ENCODE measurements at places on chromosomes 4 and X.

DNA sequence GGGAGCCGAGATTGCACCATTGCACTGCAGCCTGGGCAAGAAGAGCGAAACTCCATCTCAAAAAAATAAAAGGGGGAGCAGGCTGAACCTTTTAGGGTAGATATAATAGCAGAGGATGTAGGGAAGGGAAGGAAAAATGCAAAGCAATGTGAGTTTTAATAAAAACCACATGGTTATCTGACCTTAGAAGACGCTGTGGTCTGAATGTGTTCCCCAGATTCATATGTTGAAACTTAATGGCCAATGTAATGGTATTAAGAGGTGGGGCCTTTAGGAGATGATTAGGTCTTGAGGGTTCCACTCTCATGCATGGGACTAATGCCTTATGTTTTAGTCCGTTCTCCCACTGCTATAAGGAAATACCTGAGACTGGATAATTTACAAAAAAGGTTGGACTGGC, 114.1 kb upstream of the STX18 start:
- no peak for DNase-seq

DNA sequence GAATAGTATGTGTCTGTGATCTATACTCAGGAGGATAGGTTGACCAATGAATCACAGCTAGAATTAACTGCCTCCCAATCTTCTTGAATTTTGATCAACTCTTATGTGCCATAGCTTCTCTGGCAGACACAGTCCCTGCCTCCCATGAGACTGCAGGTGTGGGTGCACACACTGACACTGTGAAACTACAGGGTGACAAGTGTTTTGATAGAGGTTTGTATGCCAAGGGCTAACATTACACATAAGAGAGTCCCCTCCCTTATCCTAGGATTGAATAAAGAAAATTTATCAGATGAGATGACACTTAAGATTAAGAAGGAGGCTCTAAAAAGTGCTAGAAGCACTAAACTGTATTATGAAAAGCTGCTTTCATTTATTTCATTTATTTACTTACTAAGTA, 218.4 kb upstream of the BMP3 start:
- no peak for DNase-seq

DNA sequence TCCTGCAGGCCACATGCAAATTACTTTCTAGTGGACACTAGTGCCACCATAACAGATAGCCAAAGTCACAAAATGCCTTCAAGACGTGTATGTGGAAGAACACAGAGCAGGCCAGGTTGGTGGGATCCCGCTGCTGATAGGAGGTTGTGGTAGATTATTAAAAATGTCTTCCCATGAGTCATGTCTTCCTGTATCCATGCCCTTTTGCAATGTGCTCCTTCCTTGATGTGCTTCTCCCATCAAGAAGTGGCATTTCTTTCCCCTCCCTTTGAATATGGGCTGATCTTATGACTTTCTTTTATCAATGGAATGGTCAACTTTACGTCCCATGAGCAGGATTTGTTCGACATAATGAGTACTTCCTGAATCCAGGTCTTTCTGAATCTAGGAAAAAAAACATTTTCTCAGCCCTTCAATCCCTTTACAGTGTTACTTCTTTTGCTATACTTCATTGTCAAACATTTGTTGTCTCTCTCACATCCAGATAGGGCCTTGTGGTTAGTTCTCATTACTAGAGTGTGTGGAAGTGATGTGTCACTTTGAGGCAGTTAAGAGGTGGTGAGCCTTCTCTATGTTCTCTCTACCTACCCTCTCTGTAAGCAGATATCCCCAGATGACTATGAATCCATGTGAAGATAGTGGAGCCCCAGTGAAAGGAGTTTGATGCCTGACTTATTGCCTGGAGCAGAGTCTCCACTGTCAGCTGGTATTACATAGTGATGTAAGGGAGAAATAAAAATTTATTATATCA, 519.2 kb upstream of the DIPK2B start:
- no peak for DNase-seq

DNA sequence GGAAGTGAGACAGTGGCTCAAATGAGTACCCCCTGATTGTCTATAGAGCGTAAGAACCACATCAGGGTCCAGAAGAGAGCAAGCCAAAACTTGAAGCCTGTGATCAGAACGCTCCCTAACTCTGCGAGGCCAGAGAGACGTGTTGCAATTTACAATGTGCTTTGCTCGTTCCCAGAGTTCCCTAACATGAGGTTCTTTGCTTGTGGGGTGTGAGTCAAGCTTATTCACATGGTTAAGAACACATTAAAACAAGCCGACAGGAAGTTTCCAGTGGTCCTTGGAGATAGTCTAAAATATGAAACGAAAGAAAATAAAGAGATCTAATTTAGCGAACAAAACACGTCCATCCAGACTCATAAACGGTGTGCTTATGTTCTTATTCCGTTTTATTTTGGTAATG, 702.3 kb downstream of the TRIML1 start:
- DNase-seq, result no peak

GRCh38 chr4:165711436-165711835, 161.6 kb upstream of the TLL1 start:
- DNase-seq, result no peak

GRCh38 chrX:153365670-153366069, 31.7 kb downstream of the ZNF275 start:
- DNase-seq, result no peak

- no peak for DNase-seq
These were observed 6.1 kb upstream of the LEF1 start for GRCh38 chr4:108174856-108175255.

DNA sequence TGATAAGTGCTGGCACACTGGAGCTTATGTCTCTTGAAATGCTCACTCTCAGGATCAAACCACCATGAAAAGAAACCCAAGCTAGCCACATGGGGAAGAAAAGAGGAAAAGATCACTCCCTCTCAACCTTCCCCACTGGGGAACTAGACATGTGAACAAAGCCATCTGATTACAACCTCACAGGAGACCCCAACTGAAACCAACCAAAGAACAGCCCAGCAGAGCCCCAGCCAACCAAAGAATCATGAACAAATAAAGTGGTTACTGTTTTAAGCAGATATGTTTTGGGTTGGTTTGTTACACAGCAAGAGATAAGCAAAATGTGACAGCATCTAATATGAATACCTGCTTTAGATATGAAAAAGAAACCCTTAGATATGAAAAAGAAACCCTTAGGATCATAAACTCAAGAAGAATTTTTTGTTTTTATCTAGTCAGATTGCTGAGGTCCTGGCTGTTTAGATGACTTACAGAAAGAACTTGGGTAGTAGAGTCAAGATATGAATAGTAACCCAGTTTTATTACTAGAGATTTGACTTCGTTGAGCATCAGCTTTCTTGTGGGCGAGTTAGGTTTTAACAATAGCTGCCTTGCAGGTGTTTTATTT, 23.7 kb upstream of the TLR7 start:
- DNase-seq, result no peak

GRCh38 chr4:80646061-80646460, 310.5 kb downstream of the CFAP299 start:
- peak; percentile 22 for DNase-seq

- DNase-seq, result no peak
These were observed 7.6 kb downstream of the L1CAM start for GRCh38 chrX:153878345-153878744.

GRCh38 chrX:84155938-84156337, 32.1 kb downstream of the RPS6KA6 start:
- no peak for DNase-seq

DNA sequence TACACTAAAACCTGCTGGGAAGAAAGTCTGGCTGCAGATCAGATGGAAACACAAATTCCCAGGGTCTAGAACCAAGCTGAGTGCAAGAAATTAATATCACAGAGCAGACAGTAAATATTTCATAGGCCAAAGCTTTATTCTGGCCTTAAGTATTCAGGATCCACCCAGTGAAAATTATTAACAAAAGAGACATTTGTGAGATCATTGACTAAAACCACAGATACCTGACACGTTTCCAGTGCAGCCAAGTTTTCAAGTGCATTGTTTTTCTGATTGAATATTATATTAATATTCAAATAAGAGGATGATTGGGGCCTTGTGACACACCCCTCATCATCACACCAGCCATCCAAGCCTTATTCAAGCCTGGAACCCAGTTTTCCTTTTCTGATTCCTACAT, 10.3 kb downstream of the ELOVL6 start:
- DNase-seq, result no peak

GRCh38 chr4:163279713-163280112, 52.7 kb downstream of the NPY1R start:
- no peak for DNase-seq

DNA sequence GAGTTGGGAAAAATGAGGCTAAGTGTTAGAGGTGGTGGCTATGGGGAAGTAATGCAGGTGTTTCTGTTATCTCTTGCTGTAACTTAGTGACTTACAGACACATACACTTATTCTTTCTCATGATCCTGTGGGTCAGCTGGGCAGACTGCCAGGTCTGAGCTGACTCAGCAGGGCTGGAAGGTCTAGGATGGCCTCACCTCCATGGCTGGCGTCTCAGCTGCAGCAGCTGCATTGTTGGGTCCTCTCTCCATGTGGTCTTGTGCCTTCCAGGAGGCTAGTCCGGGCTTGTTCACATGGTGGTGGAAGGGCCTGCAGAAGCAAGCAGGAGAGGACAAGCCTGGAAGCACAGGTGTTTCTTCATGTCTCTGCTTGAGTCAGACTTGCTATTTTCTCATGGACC, 172.7 kb downstream of the NHS start:
- DNase-seq, result peak; percentile 54

DNA sequence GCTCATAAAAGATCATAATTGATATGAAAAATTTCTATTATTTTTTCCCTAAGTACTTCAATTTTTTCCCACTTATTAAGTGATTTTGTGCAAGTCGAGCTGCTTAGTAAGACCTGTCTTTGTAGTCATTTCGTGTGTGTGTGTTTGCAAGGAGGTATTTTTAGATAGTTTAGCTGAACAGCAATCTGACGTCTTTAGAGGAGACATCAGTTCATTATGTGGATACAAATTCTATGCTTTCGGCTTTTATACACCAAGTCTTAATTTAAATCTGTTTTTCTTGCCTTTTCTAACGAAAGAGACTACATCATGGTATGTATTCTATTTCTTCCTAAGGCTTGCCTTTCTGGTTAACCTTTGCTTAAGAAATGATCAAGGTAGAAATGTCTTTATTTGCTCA, 179.4 kb downstream of the RAPGEF2 start:
- DNase-seq, result no peak

GRCh38 chr4:43843501-43843900, 605.1 kb downstream of the KCTD8 start:
- DNase-seq, result no peak

GRCh38 chr4:1883583-1883982, 12.4 kb downstream of the NSD2 start:
- DNase-seq, result no peak

DNA sequence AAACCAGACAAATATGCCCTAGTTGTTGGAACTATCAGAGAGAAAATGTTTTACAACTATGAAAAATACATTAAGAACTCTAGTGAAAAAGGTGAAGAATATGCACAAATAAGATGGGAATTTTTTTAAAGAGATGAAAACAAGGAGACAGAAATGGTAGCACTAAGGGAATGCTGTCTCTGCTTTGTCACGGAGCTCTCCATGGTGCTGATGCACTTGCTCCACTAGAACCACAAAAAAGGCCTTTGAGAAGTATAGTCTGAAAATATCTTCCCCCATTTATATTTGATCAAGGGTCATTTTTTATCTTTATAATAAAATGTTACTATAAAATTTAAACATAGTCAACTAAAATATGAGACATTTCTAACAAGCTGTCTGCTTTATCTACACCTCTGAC, 1655.5 kb upstream of the AGA start:
- DNase-seq, result no peak

DNA sequence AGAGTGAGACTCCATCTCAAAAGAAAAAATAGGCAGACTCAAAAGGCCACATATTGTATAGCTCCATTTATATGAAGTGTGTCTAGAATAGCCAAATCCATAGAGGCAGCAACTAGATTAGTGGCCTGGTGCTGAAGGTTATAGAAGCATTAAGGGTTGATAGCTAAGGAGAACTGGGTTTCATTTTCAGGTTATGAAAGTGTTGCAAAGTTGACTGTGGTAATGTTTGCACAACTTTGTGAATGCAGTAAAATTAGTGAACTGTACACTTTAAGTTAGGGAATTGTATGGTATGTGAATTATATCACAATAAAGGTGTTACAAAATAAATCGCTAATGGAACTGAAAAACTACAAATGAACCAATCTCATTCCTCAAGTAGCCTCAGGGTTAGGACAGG, 28.3 kb downstream of the TXLNG start:
- no peak for DNase-seq

DNA sequence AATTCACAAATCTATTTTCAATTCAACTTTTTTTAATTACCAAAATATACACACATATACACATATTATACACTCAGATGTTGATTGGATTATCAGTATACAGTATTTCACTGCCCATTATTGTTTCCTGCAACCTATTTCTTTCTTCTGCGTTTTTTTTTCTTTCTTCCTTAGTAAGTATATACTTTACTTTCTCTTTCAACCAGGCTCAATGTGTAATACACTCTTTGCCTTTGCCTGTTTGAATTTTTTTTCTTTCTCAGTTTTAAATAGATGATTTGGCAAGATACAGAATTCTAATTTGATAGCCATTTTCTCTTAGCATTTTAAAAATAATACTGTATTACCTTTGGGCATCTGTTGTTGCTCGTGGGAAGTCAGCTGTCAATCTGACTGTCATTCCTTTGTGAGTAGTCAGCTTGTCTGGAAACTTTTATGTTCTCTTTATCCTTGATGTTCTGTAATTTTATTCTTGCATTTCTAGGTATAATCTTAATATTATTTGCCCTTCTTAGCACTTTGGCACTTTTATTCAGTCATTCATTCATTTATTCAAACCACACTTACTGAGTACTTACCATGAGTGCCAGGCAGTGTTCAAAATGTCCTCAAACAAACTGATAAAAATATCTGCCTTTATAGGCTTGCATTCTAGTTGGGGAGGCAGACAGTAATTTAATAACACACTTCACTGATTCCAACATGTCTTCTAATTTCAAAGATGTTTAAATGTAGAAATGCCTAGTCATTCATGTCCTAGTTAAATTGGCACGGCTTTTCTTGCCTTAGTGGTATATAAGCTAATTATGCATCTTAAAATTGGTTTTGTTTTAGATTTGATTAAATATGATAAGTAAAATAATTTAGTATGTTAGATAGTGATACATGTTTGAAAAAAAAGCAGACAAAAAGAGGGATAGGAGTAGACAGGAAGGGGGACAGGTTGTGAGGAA, 3.7 kb downstream of the USP38 start:
- DNase-seq, result no peak
